Esophagus squamous epithelium (tissue), 5 donors: ENCODE measurements at places on chromosomes 7 and 10.

- DNase-seq = no peak
These were observed 17.7 kb upstream of the EXOC4 start for GRCh38 chr7:133234961-133235875.

DNA sequence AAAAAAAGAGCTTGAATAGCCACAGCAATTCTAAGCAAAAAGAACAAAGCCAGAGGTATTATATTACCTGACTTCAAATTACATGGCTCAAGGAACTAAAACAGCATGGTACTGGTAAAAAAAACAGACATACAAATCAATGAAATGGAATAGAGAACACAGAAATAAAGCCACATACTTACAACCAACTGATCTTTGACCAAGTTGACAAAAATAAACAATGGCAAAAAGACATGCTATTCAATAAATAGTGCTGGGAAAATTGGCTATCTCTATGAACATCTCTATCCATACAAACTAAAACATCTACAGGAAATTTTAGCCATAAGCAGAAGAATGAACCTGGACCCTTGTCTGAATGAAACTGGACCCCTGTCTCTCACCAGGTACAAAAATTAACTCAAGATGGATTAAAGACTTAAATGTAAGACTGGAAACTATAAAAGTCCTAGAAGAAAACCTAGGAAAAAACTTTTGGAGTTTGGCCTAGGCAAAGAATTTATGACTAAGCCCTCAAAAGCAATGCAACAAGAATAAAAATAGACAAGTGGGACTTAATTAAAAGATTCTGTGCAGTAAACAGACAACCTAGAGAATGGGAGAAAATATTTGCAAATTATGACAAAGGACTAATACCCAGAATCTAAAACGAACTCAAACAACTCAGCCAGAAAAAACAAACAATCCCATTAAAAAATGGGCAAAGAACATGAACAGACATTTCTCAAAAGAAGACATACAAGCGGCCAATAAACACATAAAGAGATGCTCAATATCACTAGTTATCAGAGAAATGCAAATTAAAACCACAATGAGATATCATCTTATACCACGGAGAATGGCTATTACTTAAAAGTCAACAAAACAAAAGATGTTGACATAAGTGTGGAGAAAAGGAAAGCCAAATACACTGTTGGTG lies 72.8 kb upstream of the DDC start:
- no peak for DNase-seq

- no peak for DNase-seq
These were observed 181.9 kb upstream of the LYZL2 start for GRCh38 chr10:30811276-30812017.

DNA sequence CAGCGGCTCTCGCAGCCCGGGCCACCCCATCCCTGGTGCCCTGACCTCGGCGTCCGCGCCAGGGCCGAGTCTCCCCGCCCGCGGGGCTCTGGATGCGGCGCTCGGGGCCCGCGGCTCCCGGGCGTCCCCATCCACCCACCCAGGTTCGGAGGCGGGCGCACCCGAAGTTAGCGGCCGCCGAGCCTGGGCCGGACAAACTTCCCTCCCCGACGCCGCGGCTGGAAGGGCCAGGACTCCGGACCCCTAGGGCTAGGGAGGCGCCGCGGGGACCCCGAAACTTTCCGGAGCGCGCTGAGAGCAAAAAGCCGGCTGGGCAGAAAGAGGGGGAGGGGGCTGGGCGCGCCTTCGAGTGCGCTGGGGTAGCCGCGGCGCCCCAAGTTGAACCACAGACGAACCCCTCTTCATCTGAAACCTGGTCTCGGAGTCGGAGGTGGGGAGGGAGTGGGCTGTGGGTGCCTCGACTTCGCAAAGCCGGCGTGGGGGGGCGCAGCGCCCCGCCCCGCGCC lies 3.7 kb upstream of the ELFN1 start:
- no peak for DNase-seq

- no peak for DNase-seq
These were observed 216.9 kb downstream of the SORCS1 start for GRCh38 chr10:106947643-106948042.

DNA sequence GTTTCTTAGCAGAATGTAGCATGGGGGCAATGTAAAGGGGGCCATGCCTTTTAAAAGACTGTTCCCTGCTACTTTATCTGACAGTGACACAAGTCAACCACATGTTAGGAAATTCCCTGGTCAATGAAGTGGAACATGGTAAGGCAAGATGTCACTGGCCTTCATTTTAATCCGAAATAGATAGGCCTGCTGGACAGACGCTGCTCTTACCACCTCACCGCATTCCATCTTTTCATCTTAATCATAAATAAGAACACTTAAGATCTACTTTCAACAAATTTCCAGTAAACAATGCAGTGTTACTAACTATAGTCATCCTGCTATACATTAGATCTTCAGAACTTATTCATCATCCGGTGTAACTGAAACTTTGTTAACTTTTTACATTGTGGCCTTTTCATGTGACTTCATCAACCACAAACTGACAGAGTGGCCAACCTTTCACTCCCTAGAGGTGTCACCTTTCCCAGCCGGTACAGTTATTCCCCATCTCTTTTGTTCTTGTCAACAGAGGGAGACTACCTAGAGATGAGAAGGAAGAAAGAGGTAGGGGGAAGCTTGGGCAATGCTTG lies 15.6 kb downstream of the ASB4 start:
- DNase-seq = no peak

- DNase-seq = no peak
These were observed 581.3 kb downstream of the ATRNL1 start for GRCh38 chr10:115674496-115674895.

GRCh38 chr10:21740989-21741388 lies 207.0 kb downstream of the MLLT10 start:
- no peak for DNase-seq

GRCh38 chr7:24361001-24361400 lies 77.0 kb downstream of the NPY start:
- DNase-seq = no peak

- no peak for DNase-seq
These were observed 1.2 kb downstream of the SUV39H2 start for GRCh38 chr10:14879928-14880193.

- DNase-seq = no peak
These were observed 91.1 kb downstream of the CREB5 start for GRCh38 chr7:28503396-28503795.

DNA sequence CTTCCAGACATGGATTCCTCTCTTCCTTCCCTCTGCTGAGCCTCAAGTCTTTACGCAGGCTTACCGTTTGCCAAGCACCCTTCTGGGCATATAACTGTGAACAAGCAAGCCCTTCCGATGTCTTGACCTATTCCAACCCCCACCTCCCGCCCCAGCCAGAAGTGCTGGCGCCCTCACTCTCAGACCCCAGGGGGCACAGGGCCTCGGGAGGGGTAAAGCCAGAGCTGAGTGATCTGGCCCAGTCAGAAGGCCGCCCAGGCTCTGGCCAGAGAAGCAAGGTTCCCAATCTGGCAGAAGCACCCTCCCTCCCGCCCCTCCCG lies 1.2 kb downstream of the PRRT4 start:
- no peak for DNase-seq

- DNase-seq = peak; percentile 1
These were observed 80.9 kb upstream of the AGBL3 start for GRCh38 chr7:134905375-134905774.

GRCh38 chr7:130063036-130063435 lies 7.3 kb upstream of the KLHDC10 start:
- no peak for DNase-seq

GRCh38 chr10:129905553-129905952 lies 58.5 kb downstream of the EBF3 start:
- no peak for DNase-seq

- DNase-seq = no peak
These were observed 397.2 kb downstream of the TCERG1L start for GRCh38 chr10:130914367-130914766.

GRCh38 chr7:8365499-8366110 lies 67.8 kb upstream of the NXPH1 start:
- DNase-seq = no peak

GRCh38 chr7:116902867-116903266 lies 40.5 kb downstream of the CAPZA2 start:
- no peak for DNase-seq

DNA sequence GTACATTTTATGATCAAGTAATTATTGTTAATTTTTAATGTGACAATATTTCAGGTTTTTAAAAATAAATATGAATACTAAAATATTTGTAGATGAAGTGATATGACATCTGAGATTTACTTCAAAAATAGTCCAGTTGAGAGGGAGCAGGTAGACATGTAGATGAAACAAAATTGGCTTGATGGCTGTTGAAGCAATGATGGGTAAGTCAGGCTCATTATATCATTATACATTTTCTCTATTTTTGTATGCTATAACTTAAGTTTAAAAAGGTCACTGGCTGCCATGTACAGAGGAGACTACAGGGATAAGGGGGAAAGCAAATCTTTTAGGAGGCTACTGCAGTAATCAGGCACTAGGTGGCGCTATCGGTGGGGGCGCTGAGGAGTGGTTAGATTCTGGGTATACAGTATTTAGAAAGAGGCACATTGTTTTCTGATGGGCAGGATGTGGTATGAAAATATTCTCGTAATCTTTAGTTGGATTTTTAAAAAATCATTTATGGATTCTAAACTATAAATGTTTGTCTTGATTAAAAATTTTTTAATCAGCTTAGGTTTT lies 189.8 kb upstream of the IMMP2L start:
- DNase-seq = no peak

DNA sequence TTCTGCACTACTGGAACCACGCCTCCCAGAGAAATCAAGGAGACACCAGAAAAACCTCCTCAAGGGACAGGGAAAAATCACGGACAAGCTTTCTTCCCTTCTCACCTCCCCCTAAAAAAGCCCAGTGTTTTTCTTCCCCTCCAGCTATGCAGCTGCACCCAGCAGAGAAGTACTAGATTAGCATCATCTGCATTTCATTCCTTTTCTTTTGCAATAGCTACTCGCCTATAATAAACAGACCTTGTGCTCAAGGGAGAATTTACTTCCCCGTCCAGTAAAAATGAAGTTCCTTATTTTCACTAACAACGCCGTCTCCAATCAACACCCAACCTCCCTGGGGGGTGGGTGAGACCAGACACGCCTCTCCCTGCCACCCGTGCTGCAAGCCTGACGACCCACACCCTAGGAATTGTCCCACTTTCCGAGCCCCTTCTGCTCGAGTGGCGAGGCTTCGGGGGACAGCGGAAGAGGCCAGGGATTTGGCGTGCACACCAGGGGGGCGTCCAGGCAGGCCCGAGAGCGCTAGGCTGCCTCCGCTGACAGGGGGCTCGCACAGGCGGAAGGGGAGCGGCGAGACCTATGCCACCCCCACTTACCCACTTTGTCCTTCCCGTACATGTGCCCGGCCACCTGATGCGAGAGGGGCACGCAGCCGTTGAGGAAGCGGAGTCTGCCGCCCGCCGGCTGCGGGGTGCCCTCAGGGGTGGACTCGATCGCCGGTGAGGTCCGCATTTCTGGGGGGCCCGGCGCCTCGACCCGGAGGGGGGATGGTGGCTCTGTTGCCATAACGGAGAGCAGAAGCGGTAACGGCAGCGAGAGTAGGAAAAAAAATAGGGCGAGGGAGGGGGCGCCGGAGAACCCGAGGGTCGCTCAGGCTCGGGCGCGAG lies 625 bp downstream of the IPMK start:
- DNase-seq = peak; percentile 19

DNA sequence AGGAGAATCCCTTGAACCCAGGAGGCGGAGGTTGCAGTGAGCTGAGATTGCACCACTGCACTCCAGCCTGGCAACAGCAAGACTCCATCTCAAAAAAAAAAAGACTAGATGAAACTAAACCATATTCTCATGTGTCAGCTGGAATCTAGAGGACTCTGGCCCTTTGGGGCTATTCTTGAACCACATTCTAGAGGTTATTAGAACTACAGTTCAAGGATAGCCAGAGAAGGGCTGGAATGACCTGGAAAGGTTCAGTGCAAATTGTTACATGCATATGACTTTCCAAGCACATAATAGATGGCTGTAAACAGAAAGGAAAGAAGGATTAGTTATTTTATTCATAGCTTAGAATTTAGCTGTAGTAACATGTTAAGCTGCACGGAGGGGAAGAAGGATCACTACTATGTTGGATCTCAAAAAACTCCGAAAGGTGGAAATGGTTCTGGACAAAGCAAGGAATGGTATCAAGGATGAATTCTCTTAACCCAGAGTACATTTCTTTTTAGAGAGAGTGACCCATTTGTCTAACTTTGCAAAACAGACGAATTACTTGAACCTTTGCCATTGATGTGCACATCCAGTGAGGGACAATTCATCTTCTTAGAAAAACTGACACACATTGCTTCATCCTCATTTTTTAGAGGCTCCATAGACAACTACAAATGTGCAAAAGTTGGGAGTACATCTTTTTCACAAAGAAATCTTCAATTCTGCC lies 124.0 kb upstream of the SAMD8 start:
- no peak for DNase-seq

- no peak for DNase-seq
These were observed 765.6 kb upstream of the GHITM start for GRCh38 chr10:83373671-83374070.

DNA sequence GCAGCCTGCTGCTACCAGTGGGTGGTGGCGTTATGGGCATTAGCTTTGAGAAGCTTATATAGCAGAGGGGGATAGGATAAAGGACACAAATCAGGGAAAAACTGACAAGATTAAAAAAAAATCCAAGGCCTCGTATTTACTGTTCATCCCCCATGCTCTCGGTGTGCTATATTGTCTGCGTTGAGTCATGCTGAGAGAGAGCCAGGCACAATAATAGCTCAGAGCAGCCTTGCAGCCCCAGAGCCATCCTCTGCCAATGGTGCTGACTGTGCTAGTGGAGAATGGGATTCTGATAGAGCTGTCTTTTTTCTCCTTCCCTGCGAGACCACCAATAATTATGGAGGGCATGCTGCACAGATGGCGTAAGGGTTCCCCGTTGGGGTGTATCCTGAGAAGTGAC lies 51.7 kb upstream of the FZD1 start:
- DNase-seq = no peak

DNA sequence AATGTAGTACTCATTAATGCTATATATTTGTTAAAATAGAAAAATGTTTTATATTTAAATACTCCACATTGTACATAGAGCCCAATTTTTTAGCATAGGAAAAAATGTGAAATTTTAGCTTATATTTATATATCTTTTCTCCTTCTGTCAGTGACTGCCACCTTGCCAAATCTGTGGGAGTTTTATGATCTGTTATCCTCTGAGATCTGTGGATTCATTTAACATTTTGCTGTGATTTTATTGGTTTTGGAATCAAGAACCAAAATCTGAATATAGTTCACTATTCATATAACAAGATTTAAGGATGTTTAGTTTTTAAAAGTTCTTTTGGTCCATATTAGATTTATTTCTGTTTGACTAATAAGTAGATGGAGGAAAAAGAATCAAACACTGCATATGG lies 127.9 kb downstream of the PPP1R9A start:
- DNase-seq = no peak

DNA sequence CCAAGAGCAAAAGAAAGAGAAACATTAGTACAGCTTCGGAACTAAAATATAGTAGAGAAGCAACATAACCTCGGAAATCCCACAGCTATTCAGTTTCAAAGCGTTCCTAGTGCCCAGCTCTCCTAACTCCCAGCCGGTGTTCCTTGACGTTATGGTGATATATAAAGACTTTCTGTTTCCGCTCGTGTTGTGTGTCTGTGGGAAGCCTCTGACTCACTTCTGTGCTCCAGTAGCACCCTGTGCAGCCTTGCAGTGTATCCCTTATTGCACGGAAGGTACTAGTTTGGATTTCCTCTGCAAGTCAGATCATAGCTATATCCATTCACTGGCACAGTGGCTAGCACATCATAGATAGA lies 535 bp downstream of the ASAH2B start:
- no peak for DNase-seq
